ENCODE measurements at places on chromosomes 1 and 21.

DNA sequence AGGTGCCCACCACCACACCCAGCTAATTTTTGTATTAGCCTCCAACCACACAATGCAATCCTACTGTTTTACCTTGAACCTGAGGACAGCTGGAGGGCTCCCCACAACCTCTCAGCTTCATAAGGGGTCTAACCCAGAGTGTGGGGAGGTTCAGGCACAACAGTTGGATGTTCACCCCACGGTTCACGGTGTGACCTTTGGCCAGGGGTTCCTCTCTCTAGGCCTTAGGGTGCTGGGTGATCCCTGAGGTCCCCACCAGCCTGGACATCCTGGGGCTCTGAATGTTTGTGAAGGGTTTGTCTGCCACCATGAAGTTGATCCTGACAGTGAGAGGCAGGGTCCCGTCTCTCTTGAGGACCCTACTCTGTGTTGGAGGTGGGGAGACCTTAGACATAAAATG, 3.9 kb downstream of the ACOT11 start:
- DNase-seq, result no peak

- no peak for DNase-seq
These were observed 57.5 kb downstream of the CASQ2 start for GRCh38 chr1:115710859-115711624.

GRCh38 chr1:234486858-234487840, 8.2 kb upstream of the TARBP1 start:
- DNase-seq, result peak; percentile 79

- no peak for DNase-seq
These were observed 613.5 kb downstream of the MATN1 start for GRCh38 chr1:30109853-30110252.

DNA sequence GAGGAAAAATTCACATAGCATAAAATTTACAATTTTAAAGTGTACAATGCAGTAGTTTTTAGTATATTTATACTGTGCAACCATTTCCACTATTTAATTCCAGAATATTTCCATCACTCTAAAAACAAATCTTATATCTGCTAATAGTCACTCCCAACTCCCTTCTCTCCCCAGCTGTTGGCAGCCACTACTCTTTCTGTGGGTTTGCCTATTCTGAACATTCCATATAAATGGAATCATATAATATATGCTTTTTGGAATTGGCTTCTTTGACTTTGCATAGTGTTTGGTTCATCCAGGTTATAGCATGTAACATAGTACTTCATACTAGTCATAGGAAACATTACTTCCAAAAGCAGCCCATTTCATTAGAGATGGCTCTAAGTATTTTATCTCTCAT, 25.0 kb upstream of the TMEM39B start:
- DNase-seq, result no peak

DNA sequence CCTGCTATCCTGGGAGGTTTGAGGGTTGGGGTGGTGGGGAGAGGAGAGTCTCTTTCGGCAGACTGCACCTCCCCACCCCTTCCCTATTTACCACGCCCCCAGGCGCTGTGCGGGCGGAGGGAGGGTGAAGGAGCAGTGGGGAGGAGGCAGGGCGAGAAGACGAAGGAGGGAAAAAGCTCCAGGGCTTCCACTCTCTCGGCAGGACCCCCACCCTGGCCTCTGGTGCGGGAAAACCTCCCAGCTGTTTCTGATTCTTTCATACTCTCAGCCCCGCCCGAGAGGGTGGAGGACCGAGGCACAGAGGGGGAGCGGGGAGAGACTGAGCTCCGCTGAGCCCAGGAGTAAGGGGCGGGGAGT, 866 bp upstream of the WNT2B start:
- peak; percentile 29 for DNase-seq

All from suppressor macrophage treated with lipopolysaccharide for 1 hour (primary cell).